ENCODE measurements at places on chromosomes 3 and 15.

- H3K27ac ChIP-seq = no peak overlapping the region
- H3K36me3 ChIP-seq = no peaks in the 10 kb centered on the region
- no peak overlapping the region for H3K4me3 ChIP-seq
Measured at GRCh38 chr3:32282578-32283154, 44.2 kb downstream of the CMTM8 start.

DNA sequence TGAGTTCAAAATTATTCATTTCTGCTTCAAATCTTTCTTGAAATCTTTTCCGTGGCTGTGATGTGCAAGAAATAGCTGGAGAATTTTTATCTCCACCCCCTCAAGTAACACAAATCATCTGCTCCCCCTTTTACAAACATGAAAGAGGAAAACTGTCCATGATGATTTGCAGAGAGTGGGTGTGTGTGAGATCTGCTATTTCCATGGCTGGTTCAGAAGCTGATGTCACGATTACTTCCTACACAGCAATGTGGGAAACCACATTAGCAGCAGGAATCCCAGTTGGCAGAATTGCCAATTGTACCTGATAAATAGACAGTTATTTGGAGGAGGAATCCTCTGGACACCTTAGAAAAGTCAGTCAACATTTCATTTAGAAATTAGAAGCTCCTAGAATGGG lies 75.2 kb upstream of the GRM7 start:
- no peaks in the 10 kb centered on the region for H3K27me3 ChIP-seq
- no peaks in the 10 kb centered on the region for H3K36me3 ChIP-seq
- DNase-seq = no peak
- no peak overlapping the region for H3K27ac ChIP-seq
- no peak overlapping the region for H3K4me3 ChIP-seq

DNA sequence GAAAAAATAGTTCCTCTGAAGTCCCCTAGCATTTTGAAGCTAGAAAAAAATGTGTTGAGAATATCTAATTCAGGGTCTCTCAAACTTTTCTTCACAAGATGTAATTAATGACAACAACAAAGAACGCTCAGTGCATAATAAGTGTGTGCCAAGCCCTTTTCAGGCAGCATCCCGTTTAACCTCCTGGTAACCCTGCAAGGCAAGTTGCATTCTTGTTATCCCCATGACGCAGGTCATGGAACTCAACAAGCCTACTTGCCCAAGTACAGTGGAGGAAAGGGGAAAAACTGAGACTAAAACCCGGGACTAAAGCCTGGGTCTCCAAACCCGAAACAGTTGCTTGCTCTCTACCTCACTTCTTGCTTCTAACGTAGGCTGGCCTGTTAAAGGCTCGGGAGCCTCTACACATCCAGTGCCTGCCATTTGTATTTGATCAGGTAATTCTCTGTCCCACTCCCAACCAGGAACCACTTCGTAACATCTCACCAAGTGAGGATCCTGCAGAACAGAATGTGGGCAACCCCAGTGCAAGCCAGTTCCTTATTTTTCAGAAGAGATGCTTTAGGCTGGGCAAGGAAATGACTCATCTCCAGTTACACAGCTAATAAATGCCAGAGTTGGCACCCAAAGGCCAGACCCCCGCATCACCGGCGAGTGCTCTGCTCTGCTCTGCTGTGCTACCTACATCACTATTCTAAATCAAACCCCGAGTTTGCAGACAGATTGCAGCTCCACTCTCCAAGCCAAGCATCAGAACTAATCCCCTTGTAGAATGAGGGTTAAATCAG lies 28.3 kb downstream of the LMCD1 start:
- peaks cover 54% of the 10 kb centered on the region for H3K36me3 ChIP-seq
- DNase-seq = no peak
- no peak overlapping the region for H3K4me3 ChIP-seq
- peaks cover 32% of the 10 kb centered on the region for H3K4me1 ChIP-seq
- no peaks in the 10 kb centered on the region for H3K27me3 ChIP-seq

- no peak overlapping the region for H3K27ac ChIP-seq
- H3K36me3 ChIP-seq = peaks cover 7% of the 10 kb centered on the region
- no peak overlapping the region for H3K4me3 ChIP-seq
- H3K27me3 ChIP-seq = no peaks in the 10 kb centered on the region
- H3K4me1 ChIP-seq = no peaks in the 10 kb centered on the region
Measured at GRCh38 chr15:65630760-65631159, 9.0 kb downstream of the SLC24A1 start.

DNA sequence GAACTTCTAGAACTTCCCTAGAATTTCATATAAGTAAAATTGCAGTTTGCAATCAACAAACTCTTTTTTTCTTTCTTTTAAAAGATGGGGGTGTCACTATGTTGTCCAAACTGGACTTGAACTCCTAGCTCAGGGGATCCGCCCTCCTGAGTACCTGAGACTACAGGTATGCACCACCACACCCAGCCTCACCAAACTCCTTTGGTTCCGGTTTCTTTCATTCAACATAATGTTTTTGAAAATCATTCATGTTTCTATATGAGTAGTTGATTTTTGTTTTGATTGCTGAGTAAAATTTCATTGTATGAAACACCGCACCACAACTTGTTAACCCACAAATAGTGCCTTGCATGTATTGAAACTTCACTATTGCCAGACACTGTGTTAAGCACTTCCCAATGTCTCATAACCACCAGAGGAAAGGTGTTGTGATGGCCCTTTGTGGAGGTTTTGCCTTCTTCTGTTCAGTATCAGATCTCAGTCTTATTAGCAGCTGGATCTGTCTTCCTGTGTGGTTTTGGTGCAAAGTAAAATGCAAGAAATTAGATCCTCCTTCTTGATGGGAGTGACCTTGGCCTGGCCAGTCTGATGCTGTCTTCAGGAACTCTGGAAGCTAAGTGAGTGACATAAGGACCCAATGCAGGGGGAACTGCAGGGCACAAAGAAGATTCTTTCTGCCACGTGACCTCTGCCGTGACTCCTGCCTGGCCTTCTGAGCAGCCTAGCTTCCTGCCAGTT lies 78.8 kb upstream of the UBE2E1 start:
- no peaks in the 10 kb centered on the region for H3K27me3 ChIP-seq
- no peaks in the 10 kb centered on the region for H3K36me3 ChIP-seq
- no peak overlapping the region for H3K27ac ChIP-seq
- no peak overlapping the region for H3K4me3 ChIP-seq
- peaks cover 39% of the 10 kb centered on the region for H3K4me1 ChIP-seq

GRCh38 chr3:27349832-27350231 lies 19.4 kb downstream of the NEK10 start:
- no peak overlapping the region for H3K4me3 ChIP-seq
- H3K36me3 ChIP-seq = no peaks in the 10 kb centered on the region
- H3K27ac ChIP-seq = no peak overlapping the region
- DNase-seq = no peak
- no peaks in the 10 kb centered on the region for H3K4me1 ChIP-seq

DNA sequence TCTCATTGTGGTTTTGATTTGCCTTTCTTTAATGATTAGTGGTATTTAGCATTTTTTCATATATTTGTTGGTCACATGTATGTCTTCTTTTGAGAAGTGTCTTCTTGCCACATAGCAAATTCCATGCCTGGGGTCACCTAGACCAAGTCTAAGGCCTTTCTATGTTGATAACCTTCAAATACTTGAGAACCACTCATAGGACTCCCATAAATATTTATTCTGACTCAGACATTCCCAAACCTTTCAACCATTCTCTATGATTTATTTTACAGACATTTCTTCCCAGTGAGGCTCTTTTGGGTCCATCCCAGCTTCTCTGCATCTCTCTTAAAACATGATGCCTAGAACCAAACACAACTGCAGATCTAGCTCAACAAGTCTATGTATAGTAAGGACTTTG lies 69.2 kb downstream of the ATP8B4 start:
- no peaks in the 10 kb centered on the region for H3K36me3 ChIP-seq
- no peak overlapping the region for H3K27ac ChIP-seq
- H3K4me1 ChIP-seq = peaks cover 28% of the 10 kb centered on the region
- H3K4me3 ChIP-seq = no peak overlapping the region
- no peak for DNase-seq

- no peak overlapping the region for H3K27ac ChIP-seq
- no peaks in the 10 kb centered on the region for H3K4me1 ChIP-seq
- H3K27me3 ChIP-seq = no peaks in the 10 kb centered on the region
- DNase-seq = no peak
Measured at GRCh38 chr15:76737573-76737972, 167.6 kb downstream of the SCAPER start.

DNA sequence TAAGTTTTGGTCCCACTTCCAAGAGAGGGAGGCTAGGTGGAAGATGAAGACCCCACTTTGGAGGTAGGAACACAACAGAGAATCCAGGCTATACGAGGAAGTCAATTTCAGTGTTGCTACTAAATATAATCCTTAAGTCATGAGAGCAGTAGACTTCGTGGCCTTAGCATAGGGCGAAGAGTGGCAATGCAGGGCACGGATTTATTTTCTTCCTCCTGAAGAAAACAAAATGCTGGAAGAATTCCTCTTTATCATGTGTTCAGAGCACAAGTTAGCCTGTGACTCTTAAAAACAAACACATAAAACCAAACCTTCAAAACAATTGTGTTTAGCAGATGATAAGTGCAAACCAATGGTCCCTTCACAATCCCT lies 19.4 kb downstream of the BCL2L10 start:
- no peak overlapping the region for H3K4me3 ChIP-seq
- no peak overlapping the region for H3K27ac ChIP-seq
- H3K4me1 ChIP-seq = peaks cover 21% of the 10 kb centered on the region
- DNase-seq = no peak

- no peak overlapping the region for H3K4me3 ChIP-seq
- H3K36me3 ChIP-seq = no peaks in the 10 kb centered on the region
- DNase-seq = no peak
- H3K4me1 ChIP-seq = peaks cover 5% of the 10 kb centered on the region
- H3K27me3 ChIP-seq = no peaks in the 10 kb centered on the region
Measured at GRCh38 chr3:115113367-115113766, 33.7 kb downstream of the ZBTB20 start.

GRCh38 chr3:112481302-112481721 lies 18.0 kb downstream of the BTLA start:
- no peaks in the 10 kb centered on the region for H3K27me3 ChIP-seq
- no peaks in the 10 kb centered on the region for H3K4me1 ChIP-seq
- DNase-seq = no peak

GRCh38 chr3:25184641-25185250 lies 243.3 kb upstream of the RARB start:
- H3K27ac ChIP-seq = no peak overlapping the region
- no peaks in the 10 kb centered on the region for H3K36me3 ChIP-seq
- H3K4me1 ChIP-seq = peaks cover 19% of the 10 kb centered on the region
- H3K4me3 ChIP-seq = no peak overlapping the region

- no peaks in the 10 kb centered on the region for H3K27me3 ChIP-seq
- no peak for DNase-seq
- H3K36me3 ChIP-seq = no peaks in the 10 kb centered on the region
- no peak overlapping the region for H3K27ac ChIP-seq
- no peak overlapping the region for H3K4me3 ChIP-seq
Measured at GRCh38 chr15:34642247-34642646, 58.8 kb upstream of the GOLGA8B start.

GRCh38 chr15:77358545-77359240 lies 61.2 kb downstream of the PEAK1 start:
- H3K36me3 ChIP-seq = peaks cover 9% of the 10 kb centered on the region
- no peak overlapping the region for H3K4me3 ChIP-seq
- DNase-seq = no peak
- peaks cover 8% of the 10 kb centered on the region for H3K4me1 ChIP-seq
- H3K27ac ChIP-seq = no peak overlapping the region
- H3K27me3 ChIP-seq = no peaks in the 10 kb centered on the region

GRCh38 chr3:100972301-100972844 lies 20.8 kb downstream of the ABI3BP start:
- H3K27ac ChIP-seq = peak overlapping the region; percentile 64
- H3K4me1 ChIP-seq = peaks cover 65% of the 10 kb centered on the region
- no peaks in the 10 kb centered on the region for H3K27me3 ChIP-seq
- no peak for DNase-seq

DNA sequence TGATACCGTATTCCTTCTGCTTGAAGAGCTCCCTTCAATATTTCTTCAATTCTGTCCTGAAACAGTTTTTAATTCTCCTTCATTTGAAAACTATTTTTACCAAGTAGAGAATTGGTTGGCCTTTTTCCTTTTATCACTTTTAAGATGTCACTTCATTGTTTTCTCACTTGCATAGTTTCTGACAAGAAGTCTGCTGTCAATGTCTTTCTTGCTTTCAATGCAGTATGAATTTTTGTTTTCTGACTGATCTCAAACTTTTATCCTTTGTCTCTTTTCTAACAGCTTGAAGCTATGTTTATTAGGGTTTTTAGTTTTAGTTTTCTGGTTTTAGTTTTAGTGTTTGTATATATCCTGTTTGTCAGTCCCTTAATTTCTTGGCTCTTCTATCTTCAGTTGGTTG lies 364.8 kb upstream of the TPRG1 start:
- no peak overlapping the region for H3K27ac ChIP-seq
- no peak overlapping the region for H3K4me3 ChIP-seq
- no peak for DNase-seq
- no peaks in the 10 kb centered on the region for H3K4me1 ChIP-seq

DNA sequence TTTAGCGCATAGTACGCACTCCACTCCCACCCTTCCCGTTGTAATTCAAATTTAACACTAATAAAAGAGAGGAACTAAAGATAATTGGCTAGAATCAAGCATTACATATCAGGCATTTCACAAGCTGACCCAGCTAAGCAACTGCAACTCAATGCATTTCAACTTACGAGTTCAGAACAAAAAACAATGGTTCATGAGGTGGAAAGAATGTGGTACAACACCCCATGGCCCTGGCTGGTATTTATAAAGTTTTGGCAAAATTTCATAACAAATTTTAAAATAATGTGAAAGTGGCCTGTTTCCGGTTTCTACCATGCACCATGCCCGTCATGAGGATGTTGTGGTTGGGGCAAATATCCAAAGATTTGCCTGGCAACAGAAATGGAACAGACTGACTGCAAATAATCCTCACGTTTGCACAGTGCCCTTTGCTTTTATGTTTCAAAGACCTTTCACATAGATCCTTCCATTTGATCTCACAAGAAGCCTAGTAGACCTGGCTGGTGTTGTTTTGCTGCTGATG lies 455.3 kb upstream of the NR2F2 start:
- no peaks in the 10 kb centered on the region for H3K27me3 ChIP-seq
- no peak overlapping the region for H3K27ac ChIP-seq
- H3K4me1 ChIP-seq = peaks cover 12% of the 10 kb centered on the region

- H3K4me1 ChIP-seq = peaks cover 34% of the 10 kb centered on the region
- DNase-seq = no peak
- H3K27ac ChIP-seq = peak overlapping the region; percentile 55
- no peaks in the 10 kb centered on the region for H3K36me3 ChIP-seq
Measured at GRCh38 chr3:194871143-194871863, 185.6 kb downstream of the FAM43A start.
